ENCODE measurements at places on chromosomes 4 and X.

- peaks cover 69% of the 10 kb centered on the region for H3K36me3 ChIP-seq
- DNase-seq: no peak
- H3K4me3 ChIP-seq: no peak overlapping the region
- no peak overlapping the region for H3K27ac ChIP-seq
- H3K4me1 ChIP-seq: no peaks in the 10 kb centered on the region
Measured at GRCh38 chr4:5823542-5824211, 69.2 kb downstream of the CRMP1 start.

GRCh38 chr4:151182455-151182996 is 83.1 kb downstream of the RPS3A start:
- no peaks in the 10 kb centered on the region for H3K36me3 ChIP-seq
- no peak overlapping the region for H3K27ac ChIP-seq
- no peak overlapping the region for H3K4me3 ChIP-seq
- H3K27me3 ChIP-seq: no peaks in the 10 kb centered on the region
- H3K4me1 ChIP-seq: peaks cover 16% of the 10 kb centered on the region
- no peak for DNase-seq

DNA sequence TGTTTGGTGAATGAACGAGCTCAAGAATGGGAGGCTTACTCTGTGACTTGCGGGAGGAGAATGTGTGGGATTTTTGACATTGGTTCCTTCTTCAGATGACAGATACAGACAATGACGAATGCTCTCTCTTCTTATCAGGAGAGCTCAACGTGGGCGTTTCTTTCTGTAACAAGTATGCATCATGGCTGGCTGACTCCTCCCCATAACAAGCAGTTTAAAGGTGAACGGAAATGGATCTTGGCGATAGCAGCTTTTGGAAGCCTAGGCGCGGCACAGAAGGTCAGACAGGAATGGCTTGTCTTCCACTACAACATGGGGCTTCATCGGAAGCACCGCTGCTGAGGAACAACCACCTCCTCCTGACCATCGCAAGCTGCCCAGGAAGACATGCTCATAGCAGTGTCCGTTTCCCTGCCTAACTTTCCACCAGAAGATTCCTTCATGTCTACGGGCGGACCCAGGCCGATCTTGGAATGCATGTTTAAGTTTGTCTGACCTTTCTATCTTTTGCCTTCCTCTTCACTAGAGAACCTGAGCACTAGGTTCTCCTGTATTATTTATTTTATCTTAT is 18.3 kb upstream of the ACSL1 start:
- DNase-seq: no peak
- H3K4me1 ChIP-seq: peaks cover 7% of the 10 kb centered on the region
- no peak overlapping the region for H3K4me3 ChIP-seq
- H3K27ac ChIP-seq: no peak overlapping the region
- no peaks in the 10 kb centered on the region for H3K36me3 ChIP-seq

DNA sequence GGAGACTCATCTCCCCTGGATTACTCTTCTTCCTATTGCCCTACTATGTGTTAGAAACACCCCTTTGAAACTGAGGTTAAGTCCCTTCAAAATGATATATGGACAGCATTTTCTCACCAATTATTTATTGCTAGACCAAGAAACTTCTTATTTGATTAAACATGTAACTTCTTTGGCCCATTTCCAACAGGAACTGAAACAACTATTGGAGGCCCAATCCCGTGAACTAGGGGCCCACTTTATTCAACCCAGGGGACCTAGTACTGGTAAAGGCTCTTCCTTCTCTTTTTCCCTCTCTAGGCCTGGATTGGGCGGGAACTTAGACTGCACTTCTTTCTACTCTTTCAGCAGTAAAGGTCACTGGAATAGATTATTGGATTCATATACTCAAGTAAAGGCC is 16.7 kb upstream of the COL25A1 start:
- H3K4me3 ChIP-seq: no peak overlapping the region
- H3K27ac ChIP-seq: no peak overlapping the region
- DNase-seq: no peak
- H3K36me3 ChIP-seq: peaks cover 12% of the 10 kb centered on the region
- H3K4me1 ChIP-seq: no peaks in the 10 kb centered on the region
- H3K27me3 ChIP-seq: no peaks in the 10 kb centered on the region

- no peak for DNase-seq
- no peaks in the 10 kb centered on the region for H3K27me3 ChIP-seq
- H3K27ac ChIP-seq: no peak overlapping the region
- H3K4me1 ChIP-seq: no peaks in the 10 kb centered on the region
- no peaks in the 10 kb centered on the region for H3K36me3 ChIP-seq
Measured at GRCh38 chrX:31058284-31058683, 13.6 kb downstream of the FTHL17 start.

DNA sequence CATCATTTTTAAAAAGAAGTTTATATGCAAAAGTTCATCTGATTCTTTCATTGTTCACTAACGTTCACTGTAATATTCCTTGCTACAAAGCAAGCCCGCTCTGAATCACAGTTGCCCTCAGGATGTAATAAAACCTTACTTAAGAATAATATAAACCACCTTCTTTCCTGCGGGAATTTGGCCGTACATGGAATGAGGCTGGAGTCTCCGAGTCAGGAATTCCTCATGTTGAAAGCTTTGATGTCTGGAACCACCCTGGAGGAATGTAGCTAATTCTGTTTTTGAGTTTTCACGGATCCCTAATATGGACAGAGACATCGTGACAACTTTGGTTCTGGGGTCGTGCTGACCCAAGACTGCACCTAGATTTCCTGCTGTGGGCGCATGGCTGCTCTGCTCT is 58.5 kb downstream of the CRLF2 start:
- H3K27ac ChIP-seq: peak overlapping the region; percentile 30
- peaks cover 3% of the 10 kb centered on the region for H3K4me1 ChIP-seq
- no peak overlapping the region for H3K4me3 ChIP-seq
- no peaks in the 10 kb centered on the region for H3K36me3 ChIP-seq
- H3K27me3 ChIP-seq: peaks cover 13% of the 10 kb centered on the region

DNA sequence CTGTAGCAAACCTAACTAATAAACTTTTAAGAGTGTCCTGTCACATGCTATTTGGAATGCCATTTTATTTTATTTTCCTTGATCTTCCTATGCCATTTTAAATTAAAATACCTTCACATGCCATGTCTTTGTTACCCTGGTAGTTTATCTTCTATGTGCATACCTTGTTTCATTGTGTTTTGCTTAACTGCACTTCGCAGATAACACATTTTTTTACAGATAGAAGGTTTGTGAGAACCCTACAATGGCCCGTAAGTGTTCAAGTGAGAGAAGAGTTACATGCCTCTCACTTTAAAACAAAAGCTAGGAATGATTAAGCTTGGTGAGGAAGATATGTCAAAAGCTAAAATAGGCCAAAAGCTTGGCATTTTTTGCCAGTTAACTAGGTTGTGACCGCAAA is 744.1 kb downstream of the STIM2 start:
- H3K27ac ChIP-seq: no peak overlapping the region
- H3K36me3 ChIP-seq: no peaks in the 10 kb centered on the region
- H3K4me3 ChIP-seq: no peak overlapping the region
- H3K4me1 ChIP-seq: no peaks in the 10 kb centered on the region
- no peak for DNase-seq
- no peaks in the 10 kb centered on the region for H3K27me3 ChIP-seq

DNA sequence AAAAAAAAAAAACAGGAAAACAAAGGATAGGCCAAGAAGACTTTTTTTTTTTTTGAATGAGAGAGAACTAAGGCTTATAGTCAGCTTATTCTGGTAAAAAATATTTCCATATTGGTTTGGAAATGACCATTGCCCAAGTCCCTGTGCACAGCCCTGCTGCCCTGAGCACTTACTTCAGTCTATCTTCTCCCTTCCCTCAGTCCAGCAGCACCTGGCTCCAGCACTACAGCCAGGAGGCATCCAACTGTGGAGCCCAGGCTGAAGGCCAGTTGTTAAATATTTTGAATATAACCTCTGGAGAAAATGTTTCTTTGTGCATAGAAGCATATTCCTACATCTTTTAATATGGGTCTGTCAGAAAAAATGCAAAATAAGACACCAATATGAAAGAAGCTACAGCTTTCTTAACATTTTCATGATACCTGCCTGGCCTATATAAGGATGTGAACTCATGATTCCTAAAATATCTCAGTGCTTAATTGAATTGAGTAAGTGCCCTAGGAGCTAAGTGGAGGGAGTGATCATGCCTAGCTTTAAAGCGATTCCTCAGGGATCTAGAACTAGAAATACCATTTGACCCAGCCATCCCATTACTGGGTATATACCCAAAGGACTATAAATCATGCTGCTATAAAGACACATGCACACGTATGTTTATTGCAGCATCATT is 14.4 kb downstream of the LRRC66 start:
- no peak for DNase-seq
- H3K27ac ChIP-seq: no peak overlapping the region
- H3K36me3 ChIP-seq: no peaks in the 10 kb centered on the region
- H3K4me3 ChIP-seq: no peak overlapping the region
- no peaks in the 10 kb centered on the region for H3K4me1 ChIP-seq

- H3K27me3 ChIP-seq: peaks cover 4% of the 10 kb centered on the region
- no peaks in the 10 kb centered on the region for H3K36me3 ChIP-seq
- DNase-seq: no peak
Measured at GRCh38 chr4:54539500-54540029, 118.2 kb upstream of the KIT start.

DNA sequence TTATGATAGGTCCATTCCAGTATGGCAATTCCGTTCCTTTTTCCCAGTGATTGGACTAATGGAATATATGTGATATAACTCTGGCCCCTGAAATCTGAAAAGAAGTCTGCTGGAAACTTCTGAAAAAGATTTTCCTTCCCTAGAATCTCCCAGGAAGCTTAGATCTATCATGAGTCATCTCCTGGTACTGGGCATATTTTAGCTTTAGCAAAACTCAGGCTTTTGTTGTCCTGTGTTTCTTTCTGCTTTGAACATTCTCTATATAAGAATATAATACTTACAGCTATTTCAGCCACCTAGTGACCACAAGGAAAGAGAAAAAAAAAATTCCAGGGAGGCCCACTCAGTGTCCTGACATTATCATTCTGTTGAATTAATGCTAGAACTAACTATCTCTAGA is 597.2 kb upstream of the GRIA3 start:
- H3K27ac ChIP-seq: no peak overlapping the region
- DNase-seq: no peak
- no peak overlapping the region for H3K4me3 ChIP-seq
- no peaks in the 10 kb centered on the region for H3K36me3 ChIP-seq
- peaks cover 8% of the 10 kb centered on the region for H3K4me1 ChIP-seq
- H3K27me3 ChIP-seq: no peaks in the 10 kb centered on the region

DNA sequence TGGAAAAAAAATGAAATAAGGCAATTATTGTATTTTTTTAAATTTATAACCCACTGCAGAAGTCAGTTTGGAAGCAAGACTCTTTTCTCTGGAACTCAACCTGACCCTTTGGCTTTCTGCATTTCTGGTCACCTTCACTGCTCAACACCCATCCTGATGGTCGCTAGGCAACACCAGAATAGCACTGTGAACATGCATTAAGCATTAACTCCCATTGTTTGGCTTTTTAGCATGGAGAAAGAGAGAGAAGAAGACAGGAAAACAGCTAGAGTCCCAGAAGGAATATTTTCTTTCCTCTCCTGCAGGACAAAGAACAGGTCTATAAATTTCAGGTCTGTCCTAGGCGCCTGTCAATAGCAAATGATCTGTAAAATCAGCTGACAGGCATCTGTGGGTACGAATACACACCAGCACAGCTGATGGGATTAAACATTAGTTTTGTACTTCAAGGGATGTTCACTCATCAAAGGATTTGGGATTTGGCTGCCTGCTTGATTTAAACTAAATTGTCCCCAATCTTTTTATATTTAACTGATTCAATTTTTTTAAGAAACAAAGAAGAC is 137.2 kb upstream of the ETNPPL start:
- H3K36me3 ChIP-seq: no peaks in the 10 kb centered on the region
- no peaks in the 10 kb centered on the region for H3K27me3 ChIP-seq
- peaks cover 34% of the 10 kb centered on the region for H3K4me1 ChIP-seq
- no peak for DNase-seq
- H3K27ac ChIP-seq: no peak overlapping the region
- no peak overlapping the region for H3K4me3 ChIP-seq

DNA sequence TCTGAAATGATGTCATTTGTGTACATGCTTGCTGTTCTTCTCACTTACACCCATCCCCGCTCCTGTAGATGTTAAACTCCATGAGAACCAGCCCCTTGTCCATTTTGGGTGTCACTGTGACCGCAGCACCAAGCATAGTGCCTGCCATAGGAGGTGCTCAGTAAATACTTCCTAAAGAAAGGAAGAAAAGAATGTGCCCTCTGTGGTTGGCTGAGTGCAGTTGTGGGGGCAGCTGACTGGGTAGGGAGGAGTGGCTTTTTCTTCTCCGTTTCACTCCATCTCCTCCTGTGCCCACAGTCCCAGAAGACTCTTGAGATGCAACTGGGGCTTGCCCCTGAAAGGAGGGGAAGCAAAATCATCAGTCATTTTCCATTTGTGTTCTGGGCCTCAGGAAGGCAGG is 25.5 kb downstream of the PHEX start:
- H3K36me3 ChIP-seq: no peaks in the 10 kb centered on the region
- DNase-seq: no peak
- peaks cover 10% of the 10 kb centered on the region for H3K4me1 ChIP-seq
- H3K4me3 ChIP-seq: no peak overlapping the region
- H3K27me3 ChIP-seq: no peaks in the 10 kb centered on the region
- no peak overlapping the region for H3K27ac ChIP-seq

DNA sequence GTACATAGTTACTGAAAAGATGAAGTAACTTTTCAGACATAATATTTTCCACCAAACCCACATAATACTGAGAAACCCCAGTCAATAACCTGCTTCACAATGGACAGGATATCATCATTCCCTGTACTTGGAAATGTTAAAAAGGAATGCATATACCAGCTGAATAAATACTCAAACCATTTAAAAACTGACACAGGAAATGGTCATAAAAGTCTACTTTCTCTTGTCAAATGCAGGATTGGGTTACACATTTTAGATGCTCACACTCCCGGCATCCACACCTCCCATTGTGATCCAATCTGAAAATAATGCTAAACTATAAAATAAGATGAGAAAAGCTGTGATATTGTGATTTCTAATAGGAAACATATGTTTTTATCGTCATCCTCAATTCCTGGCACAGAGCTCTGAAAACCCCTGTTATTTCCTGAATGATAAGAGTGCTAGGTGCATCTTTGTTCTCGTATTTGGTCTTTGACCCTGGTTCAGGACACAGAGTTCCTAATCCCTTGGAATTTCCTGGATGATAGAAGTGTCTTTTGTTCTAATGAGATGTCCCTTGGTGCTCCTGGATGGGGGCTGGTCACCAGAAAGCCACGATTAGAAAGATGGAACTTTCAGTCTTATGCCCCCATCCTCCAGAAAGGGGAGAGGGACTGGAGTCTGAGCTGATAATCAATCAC is 821.3 kb downstream of the TRIML1 start:
- no peak for DNase-seq
- H3K4me3 ChIP-seq: no peak overlapping the region
- no peak overlapping the region for H3K27ac ChIP-seq
- H3K36me3 ChIP-seq: no peaks in the 10 kb centered on the region
- H3K27me3 ChIP-seq: no peaks in the 10 kb centered on the region

Measured in mesothelial cell of epicardium (in vitro differentiated cells).